ENCODE measurements at places on chromosomes 16 and 17.

DNA sequence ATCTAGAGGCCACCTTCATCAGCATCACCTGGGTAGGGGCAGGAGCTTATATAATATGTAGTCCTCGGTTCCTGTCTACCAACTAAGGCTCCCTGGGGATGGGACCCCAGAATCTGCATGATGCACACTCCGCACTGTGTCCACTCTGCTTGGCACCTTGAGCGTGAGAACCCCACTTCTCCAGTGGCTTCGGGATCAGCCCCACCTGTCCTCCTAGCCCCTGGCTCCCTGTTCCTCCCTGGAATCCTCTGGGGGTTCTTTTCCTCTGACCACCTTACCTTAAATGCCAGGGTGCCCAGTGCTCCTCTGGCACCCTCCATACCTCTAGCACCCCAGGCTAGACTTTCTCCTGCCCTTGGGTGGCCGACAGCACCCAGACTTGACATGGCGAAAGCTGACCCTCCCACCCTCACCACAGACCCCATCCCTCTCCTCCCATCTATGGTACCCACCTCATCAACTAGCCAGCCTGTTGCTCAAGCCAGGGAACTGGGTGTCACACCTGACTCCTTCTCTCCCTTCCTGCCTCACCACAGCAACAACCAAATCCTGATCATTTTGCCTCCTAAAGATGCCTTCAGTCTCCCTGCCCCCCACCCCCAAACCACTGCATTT, 2.8 kb upstream of the NXPH3 start:
- DNase-seq = no peak

DNA sequence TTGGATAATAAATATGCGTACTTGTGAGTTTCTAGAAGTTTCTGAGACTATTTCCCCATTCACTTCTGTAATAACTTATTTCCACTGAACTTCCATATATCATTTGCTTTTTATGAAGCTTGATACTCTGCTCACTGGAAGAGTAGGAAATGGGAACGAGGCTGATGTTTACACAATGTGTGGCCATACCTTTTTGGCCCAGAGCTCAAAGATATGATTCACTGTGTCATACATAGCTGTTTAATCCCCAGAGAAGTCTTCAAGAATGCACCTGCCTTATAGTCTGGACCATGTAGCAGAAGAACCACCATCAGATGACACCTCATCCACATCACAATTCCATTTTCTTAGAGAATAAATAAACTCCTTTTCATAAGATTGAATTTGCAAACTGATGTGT, 40.3 kb upstream of the TEKT3 start:
- no peak for DNase-seq

DNA sequence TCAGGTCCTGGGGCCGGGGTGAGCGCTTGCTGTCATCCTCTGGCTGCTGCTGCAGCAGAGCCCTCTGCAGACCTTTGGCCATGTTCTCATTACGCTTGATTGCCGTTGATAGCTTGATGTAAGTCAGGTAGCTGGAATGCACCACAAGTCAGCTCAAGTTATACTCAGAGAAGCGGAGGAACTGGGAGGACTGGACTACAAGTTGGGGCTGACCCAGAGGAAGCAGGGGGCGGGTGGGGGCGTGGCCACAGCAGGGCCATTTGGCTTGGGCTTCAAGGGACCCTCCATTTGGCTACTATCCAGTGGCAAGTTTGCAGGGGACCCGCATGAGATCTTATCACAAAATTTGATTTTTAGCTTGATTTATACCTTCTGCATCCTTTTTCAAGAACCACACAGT, 19.0 kb upstream of the EVPL start:
- DNase-seq = no peak

GRCh38 chr17:40358323-40359038, 6.1 kb downstream of the GJD3 start:
- peak; percentile 58 for DNase-seq

DNA sequence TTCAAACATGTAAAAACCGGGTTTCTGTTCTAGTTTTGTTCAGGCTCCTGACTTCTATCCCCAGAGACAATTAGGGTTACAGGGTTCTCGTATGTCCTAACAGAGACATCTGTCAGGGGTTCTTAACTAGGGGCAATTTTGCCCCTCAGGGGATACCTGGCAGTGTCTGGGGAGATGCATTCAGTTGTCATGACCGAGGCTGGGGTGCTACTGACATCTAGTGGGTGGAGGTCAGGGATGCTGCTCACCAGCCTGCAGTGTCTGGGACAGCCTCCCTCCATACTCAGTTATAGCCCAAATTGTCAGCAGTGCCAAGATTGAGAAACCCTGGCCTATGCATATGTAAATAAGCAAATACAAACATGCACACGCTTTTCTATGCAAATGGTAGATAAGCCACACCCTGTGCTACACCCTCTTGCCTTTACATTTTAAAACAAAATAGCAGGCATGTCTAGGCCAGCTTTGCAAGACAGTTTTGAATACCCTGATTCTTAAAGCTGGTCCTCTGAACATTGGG, 37.4 kb downstream of the CLEC16A start:
- DNase-seq = no peak

- DNase-seq = no peak
These were observed 6.1 kb upstream of the MXRA7 start for GRCh38 chr17:76716839-76717215.

- DNase-seq = peak; percentile 58
These were observed 504 bp downstream of the MAZ start for GRCh38 chr16:29806641-29807425.

DNA sequence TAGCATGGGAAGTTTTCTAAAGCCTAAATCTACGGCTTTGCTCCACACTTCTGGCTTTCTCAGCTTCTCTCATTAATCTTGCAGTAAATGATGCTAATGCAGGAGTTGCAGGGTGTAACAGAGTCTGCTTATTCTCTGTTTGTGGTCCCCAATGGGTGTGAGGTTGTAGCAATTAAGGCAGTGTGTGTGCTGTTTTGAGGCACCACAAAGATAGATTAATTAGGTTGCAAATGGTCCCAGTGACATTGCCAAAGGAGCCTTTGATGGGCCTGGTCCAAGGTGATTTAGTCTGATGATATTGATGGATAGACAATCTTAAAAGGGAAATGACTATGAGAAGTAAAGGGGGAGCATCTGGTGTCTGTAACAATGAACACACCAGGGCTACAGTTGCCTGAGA, 1313.7 kb upstream of the CDH8 start:
- DNase-seq = no peak

All from DMS 273 treated with DMSO at 0.1 percent for 48 hours (cell line).